NCI-H524 (cell line): ENCODE measurements at places on chromosomes 13 and 19.

GRCh38 chr13:25473864-25474263 is 102.1 kb downstream of the ATP8A2 start:
- no peak for DNase-seq

- DNase-seq: no peak
Observed at GRCh38 chr19:1756705-1757465, 3.6 kb downstream of the ONECUT3 start.

GRCh38 chr13:51457086-51457815 is 4.4 kb upstream of the INTS6 start:
- DNase-seq: no peak

- no peak for DNase-seq
Observed at GRCh38 chr19:16561382-16561781, 10.8 kb downstream of the SLC35E1 start.

DNA sequence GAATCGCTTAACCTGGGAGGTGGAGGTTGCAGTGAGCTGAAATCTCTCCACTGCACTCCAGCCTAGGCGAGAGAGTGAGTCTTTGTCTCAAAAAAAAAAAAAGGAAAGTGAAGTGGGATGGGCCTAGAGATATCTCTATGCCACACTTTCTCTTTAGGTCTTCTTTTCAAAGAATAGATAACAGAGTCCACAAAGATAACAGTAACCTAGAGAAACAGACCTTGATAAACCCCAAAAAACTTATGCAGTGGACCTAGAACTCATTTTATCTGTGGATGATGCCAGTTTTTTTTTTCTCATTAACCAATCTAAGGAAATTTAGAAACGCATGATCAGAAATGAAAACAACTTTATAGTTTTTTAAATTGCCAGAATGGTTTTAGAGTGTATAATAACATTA is 227.4 kb downstream of the LHFPL6 start:
- no peak for DNase-seq

DNA sequence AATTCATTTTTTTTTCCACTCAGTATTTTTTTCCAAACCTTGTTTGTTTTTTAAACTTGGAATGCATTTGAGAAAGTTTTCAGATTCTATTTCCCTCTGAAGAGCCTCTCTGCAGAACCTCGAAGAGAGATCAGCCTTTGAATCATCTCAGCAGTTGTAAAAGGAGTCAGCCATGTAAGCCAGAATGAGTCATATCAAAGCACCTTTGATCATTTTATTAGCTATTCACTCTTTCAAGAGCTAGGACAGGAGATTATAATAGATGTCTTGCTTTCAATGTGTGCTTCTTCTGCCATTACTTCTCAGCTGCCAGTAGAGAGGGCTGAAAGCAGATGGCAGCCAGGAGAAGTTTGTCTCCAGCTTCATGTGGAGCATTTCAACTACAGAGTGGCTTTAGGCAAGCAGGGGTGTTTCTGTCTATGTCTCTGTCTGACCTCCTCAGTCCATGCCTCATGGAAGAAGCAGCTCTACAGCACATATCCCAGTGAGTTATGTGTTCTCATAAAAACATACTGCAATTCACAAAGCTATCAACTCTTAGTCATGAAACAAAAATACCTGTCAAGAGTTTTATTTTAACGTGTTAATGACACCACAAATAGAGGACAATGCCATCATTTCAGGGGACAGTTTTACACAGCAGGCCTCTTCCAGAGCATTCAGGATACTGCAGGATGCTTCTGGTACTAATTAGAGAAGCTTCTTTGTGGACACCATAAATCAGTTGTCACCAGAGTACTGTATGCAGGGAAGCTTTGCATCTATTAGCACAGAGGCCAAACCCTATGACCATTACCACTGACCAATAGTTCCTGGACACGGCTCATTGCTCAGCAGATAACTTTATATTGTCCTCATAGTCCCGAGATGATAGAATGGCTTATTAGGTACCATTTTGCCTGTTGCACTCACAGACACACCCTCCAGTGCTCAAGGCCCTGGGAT is 94.3 kb downstream of the NHLRC3 start:
- DNase-seq: peak; percentile 46
